ENCODE measurements at places on chromosomes 7 and 10.

DNA sequence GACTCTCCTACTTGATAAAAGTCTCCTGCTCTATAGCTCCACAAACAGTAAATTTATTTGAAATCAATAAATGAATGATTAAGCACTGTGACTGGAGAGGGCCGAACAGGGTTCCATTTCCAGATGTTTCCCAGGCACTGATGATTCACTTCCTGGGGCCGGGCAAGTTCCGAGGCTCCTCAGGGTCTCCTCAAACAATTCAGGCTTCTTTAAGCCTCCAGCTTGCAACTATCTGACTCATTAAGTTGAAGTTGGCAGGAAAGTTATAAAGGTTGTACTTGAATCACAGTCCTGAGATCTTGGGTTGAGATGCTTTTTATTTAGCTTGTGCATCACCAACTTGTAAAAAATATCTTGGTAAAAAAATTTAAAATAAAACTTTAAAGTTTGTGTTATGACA lies 612.9 kb downstream of the DNAJB6 start:
- no peak for DNase-seq

GRCh38 chr7:120123528-120123927 lies 149.4 kb upstream of the KCND2 start:
- no peak for DNase-seq

- DNase-seq = no peak
Measured at GRCh38 chr10:122115874-122116273, 126.9 kb downstream of the TACC2 start.

DNA sequence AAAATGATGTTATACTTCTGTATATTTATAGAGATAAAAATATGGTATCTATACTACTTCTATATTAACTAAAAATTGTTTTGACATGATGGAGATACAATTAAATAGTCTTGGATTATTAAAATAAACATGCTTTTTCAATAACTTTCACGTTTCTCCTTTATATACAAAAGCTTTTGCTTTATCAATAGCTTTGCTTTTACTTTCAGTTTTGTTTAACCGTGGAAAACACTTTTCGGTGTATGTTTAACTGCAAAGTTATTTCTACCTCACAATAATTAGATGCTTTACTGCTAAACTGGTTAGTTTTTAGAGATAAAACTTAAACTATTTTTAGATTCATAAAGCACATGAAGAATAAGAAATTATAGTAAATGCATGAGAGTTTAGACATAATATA lies 432.1 kb upstream of the PCDH15 start:
- DNase-seq = no peak

DNA sequence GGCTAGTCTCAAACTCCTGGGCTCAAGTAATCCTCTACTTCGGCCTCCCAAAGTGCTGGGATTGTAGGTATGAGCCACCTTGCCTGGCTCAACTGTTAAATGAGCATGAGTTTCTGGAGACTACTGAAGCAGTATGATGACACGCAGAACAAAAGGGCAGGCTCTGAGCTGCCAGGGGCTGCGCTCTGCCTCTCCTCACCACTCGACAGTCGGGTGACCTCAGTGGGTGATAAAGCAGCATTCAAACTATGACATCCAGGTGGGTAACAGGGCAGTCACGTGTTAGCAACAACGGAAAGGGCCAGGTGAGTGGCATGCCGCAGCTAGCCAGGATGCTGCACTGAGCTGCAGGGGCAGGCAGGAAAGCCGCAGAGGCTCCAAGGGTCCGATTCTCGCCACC lies 71.5 kb downstream of the CYTH3 start:
- DNase-seq = no peak

GRCh38 chr7:105644937-105645336 lies 63.6 kb upstream of the EFCAB10 start:
- no peak for DNase-seq

DNA sequence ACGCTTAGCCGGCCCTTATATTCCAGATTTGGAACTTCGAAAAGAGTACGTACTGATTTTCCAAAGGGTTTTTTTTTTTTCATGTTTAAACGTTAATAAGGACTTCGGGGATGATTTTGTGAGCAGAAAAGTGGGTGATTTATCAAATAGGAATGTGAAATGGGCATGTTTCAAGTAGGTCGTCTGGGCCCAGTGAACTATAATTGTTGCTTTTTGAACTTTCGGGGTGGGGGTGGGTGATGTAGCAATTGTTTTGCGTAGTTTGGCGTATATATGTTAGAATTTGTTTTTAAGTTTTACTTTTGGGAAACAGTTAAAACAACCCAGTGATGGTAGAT lies 299 bp upstream of the PBLD start:
- peak; percentile 21 for DNase-seq

DNA sequence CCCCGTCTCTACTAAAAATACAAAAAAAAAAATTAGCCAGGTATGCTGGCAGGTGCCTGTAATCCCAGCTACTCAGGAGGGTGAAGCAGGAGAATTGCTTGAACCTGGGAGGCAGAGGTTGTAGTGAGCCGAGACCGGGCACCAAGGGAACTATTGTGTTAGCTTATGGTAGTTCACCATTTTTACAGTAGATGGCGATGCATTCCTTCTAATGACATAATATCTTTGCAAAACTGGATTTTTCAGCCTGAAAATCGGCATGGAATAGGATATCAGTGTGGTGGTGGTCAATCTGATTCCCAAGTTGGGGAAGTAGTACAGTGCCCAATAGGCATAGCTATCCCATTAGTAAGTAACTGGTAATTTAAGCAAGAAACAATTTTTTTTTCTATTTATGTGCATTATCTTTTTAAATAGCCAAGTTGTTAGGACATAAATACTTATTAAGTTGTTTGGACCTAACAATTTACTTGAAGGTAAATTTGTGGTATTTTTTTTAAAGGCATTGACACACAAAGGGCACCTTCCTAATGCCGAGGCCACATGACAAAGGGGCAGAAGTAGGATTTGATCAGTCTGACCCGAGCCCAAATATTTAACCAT lies 17.6 kb upstream of the IMPDH1 start:
- peak; percentile 66 for DNase-seq

GRCh38 chr10:7006566-7006965 lies 404.3 kb downstream of the SFMBT2 start:
- DNase-seq = no peak

GRCh38 chr7:137328373-137329120 lies 15.0 kb downstream of the PTN start:
- no peak for DNase-seq

- DNase-seq = no peak
Measured at GRCh38 chr10:112857493-112857892, 92.6 kb upstream of the TCF7L2 start.

- DNase-seq = no peak
Measured at GRCh38 chr7:143012409-143012808, 14.5 kb downstream of the OR9A2 start.
